Fibroblast of skin of left quadriceps (primary cell): ENCODE measurements at places on chromosomes 16 and 17.

GRCh38 chr16:15906439-15906838 lies 18.0 kb upstream of the CEP20 start:
- no peak for DNase-seq

GRCh38 chr16:57137043-57137442 lies 44.7 kb downstream of the CPNE2 start:
- no peak for DNase-seq

GRCh38 chr17:56289321-56289720 lies 136.0 kb downstream of the ANKFN1 start:
- no peak for DNase-seq

DNA sequence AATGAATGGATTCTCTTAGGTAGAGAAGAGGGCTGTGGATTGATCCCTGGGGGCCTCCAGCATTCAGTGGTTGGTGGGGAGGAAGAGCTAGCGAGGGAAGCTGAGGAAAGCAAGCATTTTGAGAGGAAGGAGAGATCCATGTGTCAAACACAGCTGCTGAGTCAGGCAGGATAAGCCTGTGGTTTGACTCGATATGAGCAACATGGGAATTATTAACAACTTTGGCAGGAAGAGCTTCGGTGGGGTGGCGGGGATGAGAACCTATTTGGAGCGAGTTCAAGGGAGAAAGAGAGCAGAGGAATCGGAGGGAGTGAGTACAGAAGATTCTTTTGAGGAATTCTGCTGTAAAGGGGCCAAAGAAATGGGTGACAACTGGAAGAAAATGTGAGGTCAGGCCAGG lies 59.5 kb upstream of the CDC42EP4 start:
- peak; percentile 90 for DNase-seq

DNA sequence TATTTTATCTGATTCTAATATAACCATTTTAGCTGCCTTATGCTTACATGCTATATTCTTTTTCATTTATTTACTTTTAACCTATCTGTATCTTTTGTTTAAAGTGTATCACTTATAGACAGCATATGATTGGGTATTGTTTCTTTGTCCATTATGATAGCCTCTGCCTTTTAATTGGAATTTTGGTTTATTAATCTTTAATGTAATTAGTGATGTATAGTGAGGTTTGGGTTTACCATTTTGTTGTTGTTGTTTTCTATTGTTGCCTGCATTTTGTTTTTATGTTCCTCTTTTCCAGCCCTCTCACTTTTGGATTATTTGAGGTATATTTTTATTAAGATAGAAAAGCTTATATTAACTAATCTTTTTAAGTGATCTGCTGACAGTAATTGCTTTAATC lies 59.4 kb downstream of the NLK start:
- DNase-seq: no peak

- no peak for DNase-seq
These were observed 19.4 kb upstream of the SLC38A10 start for GRCh38 chr17:81314398-81315081.

DNA sequence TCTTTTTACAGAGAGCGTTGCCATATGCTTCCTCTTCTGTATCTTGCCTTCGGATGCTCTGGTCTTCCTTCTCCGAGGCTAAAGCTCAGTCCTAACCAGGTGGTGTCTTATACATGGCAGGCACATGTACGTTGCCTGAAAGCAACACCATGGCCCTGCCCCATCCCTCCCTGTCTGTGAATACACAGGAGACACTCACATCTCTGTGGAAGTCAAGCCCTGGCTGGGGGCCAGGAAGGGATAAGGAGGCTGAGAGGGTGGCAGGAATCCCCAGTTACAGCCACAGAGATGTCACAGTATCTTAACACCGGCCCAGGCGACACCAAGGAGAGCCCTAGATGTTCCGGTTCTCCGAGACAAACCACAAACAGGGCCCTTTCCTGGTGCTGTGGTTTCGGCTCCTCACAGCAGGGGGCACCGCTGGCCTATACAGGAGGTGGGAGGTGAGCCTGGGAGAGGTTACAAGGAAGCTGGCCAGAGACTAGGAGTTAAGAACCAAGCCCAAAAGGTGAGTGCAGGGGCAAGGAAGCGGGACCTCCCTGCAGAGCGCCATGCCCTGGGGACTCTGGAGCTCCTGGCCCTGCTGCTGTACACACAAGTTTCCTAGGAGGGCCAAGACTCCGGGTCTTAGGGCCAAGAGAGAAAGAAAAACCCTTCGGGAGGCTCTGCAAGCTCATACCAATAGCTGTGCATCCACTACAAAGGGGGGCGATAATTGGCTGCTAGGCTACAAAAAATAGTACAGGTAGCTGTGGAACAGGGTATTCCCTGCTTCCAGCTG lies 41.7 kb downstream of the SRL start:
- DNase-seq: no peak

DNA sequence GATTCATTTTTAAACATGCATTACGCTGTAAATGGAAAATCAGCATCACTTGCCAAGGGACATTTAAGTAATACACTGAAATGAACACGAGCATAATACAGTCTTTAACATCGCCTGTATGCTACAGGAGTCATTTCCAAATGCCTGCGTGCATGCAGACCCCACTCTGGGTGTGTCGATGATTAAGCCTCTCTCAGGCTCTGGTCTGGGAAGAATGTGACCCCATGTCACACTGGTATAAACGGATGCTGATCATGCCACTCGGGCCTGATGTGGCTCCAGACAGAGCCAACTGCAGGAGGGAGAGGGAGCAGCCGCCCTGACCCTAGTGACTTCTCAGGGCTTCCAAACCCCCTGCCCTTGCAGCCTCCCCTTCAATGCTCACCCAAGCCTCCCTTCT lies 10.8 kb downstream of the EMP2 start:
- no peak for DNase-seq

DNA sequence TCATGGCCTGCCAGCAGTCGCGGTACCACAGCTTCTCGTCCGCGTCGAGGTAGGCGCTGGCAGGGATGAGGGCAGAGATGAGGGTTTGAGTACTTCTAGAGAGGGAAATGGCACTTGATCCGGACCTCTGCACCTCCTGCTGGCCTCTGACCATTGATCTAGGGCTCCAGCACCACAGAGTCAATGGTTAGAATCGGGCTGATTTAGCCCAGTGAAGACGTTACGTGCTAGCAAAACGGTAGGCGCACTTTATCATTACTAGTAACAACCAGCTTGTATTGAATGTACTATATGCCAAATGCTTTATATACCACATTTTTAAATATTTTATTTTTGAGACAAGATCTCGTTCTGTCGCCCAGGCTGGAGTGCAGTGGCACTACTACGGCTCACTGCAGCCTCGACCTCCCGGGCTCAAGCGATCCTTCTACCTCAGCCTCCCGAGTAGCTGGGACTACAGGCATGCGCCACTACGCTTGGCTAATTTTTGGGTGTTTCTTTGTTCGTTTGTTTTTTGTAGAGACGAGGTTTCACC lies 526 bp downstream of the TSNAXIP1 start:
- DNase-seq: no peak

DNA sequence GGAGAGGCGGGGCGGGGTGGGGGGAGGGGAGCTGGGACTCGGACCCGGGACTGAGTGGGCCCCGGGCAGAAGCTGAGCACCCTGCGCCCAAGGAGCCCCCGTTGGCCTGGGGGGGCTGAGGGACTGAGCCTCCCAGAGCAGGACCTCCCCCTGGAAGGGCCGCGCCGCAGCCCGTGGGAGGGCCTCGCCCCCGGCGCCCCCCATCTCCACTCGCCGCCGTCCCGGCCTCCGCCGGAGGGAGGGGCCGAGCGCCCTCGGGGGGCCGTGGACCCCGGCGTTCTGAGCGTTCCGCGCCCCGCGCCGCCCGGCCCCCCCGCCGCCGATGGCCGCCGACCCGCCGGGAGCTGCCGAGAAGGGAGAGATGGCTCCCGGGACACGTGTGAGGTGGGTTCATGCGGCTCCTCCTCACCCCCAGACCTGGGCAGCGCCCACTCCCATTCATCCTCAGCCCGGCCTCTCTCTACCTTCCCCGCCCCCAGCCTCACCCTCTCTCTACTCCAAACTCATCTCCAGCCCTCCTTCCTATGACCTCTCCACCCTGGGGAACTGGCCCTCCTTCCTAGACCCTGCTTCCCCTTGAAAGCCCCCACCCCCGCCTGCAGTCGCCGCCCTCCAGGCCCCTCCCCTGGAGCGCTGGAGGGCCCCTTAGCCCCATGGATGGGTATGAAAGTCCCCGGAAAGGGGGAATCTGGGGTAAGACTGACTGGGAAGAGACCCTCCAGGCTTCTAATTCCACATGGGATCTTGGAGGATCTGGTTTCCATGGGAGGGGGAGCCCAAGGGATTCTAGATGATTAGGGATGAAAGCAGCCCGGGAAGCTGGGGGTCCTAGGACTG lies 922 bp downstream of the FBXL19 start:
- no peak for DNase-seq

DNA sequence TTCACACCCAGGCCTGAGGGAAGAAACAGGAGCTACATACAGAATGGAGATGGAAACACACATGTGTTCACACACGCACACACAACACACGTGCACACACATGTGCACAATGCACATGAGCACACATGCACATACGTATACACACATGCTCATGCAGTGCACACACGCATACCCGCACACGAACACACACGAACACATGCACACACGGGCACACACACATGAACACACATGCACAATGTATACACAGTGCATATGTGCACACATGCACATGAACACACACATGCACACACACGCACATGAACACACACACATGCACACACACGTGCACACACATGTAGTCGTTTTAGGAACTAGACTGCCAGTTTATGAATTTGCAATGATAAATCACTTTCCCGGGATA lies 49.3 kb upstream of the CDR2 start:
- DNase-seq: no peak

GRCh38 chr17:72901083-72901482 lies 191.4 kb downstream of the SLC39A11 start:
- DNase-seq: no peak

DNA sequence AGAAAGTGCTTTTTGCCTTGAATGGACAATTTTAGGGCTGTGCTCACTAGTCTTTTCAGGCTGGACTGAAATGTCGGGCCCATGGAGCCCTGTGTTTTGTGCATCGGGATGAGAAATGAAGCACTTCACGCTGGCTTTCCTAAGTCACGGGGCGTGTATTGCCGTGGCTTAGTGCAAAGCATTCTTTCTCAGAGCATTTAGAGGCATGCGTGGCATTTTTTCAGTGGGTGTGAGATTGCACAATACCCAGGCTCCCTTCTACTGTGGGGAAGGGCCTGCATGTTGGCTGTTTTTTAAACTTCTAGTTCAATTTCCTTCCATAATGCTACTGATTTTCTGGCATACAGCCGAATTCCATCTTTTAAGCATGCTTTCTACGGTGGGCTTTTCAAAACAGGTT lies 12.6 kb upstream of the POLR3E start:
- DNase-seq: peak; percentile 20

GRCh38 chr16:59116744-59117143 lies 382.6 kb upstream of the GOT2 start:
- no peak for DNase-seq

DNA sequence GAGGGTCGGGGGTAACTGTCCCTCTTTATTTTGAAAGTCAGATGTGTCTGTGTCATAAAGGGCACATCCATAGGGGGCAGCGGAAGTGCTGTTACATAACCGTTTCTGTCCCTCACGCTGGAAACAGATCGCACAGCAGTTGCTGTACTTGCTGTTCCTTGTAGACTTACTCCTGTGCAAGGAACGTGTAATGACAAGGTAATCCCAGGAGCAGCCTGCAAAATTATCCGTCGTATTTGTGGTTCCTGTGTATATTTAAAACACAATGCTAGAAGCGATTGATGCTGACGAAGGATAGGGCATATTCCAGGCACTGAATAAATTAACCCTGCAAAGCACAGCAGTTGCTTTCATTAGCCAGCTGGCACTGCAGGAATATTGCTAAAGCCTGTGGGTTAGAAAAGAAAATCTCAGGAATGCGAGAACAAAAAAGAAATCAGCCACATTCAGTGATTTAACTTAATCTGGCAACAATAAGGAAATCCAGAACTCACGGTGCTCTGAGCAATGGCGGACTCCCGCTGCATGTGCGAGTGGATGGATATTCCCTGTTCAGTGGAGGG lies 76.2 kb downstream of the SPECC1 start:
- no peak for DNase-seq

GRCh38 chr16:58116081-58116480 lies 13.1 kb downstream of the CFAP20 start:
- DNase-seq: no peak

DNA sequence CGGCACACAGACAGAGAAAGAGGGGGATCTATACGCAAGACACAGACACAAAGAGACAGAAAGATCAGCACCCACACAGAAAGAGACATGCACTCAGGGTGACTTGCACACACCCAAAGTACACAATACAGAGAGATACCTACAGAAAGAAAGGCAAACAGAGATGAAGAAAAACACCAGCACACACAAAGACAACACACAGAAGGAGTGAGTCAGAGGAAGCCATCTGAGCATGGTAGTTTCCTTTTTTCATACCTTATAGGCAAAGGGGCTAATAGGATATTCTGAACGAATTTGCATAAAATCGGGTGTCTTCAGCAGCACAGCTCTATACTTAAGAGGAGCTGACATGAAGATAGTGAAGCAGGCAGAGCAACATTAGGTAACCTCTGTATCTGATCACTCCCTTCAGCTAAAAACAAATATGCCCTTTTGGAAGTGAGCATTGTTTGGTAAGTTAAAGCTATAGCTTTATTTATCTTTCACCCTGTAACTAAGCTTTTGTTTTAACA lies 198.6 kb downstream of the AATF start:
- DNase-seq: no peak

DNA sequence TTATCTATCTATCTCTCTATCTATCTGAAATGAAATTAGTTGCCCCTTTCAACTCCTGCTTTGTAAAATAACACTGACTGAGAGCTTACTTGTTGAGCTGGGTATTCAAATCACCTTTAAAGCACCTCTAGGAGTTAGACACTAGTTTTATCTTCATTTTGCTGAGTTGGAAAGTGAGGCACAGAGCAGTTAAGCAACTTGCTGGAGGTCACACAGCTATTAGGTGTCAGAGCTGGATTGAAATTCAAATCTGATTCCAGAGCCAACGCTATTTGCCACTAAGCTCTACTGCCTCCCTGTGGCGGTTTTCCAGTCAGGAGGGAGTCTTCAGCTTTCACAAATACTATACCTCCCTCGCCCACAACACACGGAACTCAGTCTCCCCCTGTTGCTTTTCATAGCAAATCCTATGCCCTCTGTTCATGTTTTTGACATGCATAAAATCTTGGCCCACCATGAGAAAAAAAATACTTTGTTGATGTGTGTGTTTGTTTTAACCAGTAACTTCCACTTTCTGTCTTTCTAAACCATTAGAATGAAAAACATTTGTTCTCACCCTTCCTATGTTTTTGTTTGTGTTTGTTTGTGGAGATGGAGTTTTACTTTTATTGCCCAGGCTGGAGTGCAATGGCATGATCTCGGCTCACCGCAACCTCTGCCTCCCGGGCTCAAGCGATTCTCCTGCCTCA lies 74.8 kb upstream of the SMURF2 start:
- peak; percentile 11 for DNase-seq

- no peak for DNase-seq
These were observed 39.5 kb upstream of the TMEM132E start for GRCh38 chr17:34539881-34540280.

DNA sequence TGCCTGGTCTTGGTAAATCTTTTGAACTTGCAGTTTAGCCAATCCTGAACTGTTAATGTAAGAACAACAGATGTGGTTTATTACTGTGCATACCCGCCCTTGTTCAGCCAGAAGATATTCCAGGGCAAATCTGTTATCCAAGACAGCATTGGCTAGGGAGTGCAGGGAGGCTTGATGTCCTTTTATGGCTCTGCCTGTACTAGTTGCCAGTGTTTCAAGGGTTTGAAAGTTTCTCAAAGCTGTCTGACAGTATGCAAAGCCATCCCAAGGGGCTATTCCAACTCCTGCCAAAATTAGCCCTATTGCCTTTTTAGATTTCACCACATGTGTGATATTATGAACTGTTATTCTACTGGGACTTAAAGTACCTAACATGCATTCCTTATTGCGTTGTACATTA lies 30.1 kb downstream of the LCMT1 start:
- DNase-seq: peak; percentile 22
